ENCODE measurements at places on chromosomes 11 and 22. TPM values are rescaled to one million over a fixed set of nuclear protein-coding genes. Genes with fewer than 3 reads are reported as not detected.

- H3K27ac ChIP-seq: no peak overlapping the region
- H3K4me1 ChIP-seq: no peaks in the 10 kb centered on the region
- no peak overlapping the region for H3K4me3 ChIP-seq
- no peaks in the 10 kb centered on the region for H3K27me3 ChIP-seq
- DNase-seq: no peak
These were observed 327.4 kb downstream of the BUD13 start for GRCh38 chr11:116445108-116446047.

GRCh38 chr11:1487091-1487850, 692 bp upstream of the MOB2 start:
- H3K27ac ChIP-seq: peak overlapping the region; percentile 93
- peak; percentile 74 for DNase-seq
- no peak overlapping the region for H3K4me3 ChIP-seq
- no peaks in the 10 kb centered on the region for H3K4me1 ChIP-seq

DNA sequence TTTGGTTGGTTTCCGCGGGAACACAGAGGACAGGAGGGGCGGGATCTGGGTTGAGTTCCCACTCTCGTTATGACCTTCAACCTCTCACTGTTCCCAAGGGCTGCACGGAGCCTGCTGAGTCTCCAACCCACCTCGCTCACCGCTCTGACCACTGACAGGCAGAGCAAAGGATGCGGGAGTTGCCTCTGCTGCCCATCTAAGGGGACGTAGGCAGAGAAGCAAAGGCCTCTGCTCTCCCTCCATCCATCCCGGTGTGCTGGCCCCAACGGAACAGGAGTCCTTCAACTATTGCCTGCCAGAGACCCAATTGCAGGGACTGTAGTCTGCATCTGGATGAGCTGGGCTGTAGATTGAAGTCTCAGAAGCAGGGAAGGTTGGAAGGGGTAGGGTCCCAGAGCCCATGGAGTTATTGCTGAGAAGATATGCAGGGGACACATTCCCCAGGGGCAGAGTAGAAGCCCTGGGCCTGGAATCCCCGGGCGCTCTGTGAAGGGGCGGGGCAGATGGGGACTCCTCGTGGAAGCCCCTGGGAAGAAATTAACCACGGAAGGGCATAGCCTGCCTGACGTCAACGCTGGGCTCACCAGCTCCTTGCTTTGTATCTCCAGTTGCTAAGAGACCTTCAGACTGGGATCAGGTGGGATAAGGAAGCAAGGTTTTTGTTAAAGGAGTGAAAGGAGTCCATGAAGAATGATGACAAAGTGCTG, 12.7 kb upstream of the FXYD2 start:
- H3K27me3 ChIP-seq: no peaks in the 10 kb centered on the region
- H3K36me3 ChIP-seq: peaks cover 43% of the 10 kb centered on the region
- no peak overlapping the region for H3K4me3 ChIP-seq
- no peak overlapping the region for H3K27ac ChIP-seq

DNA sequence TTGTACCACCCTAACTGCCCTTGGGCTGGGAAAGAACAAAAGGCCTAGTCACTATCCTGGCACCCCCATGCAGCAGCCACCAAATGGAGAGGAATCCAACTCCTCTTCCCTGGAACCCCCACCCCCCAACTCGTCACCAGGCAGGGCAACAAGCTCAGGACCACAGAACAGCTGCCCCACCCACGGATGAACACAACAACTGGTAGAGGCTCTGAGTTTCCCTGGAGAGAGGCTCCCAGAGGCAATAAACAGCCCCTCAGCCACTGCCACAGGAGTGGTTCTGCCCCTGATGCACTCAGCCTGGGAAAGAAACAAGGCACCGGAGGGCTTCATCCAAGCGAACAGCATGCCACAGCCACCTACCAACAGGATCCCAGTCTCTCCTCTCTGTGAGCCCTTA, 778.4 kb upstream of the FAT3 start:
- no peaks in the 10 kb centered on the region for H3K27me3 ChIP-seq
- H3K27ac ChIP-seq: no peak overlapping the region
- no peaks in the 10 kb centered on the region for H3K4me1 ChIP-seq
- no peaks in the 10 kb centered on the region for H3K36me3 ChIP-seq
- no peak for DNase-seq
- no peak overlapping the region for H3K4me3 ChIP-seq

DNA sequence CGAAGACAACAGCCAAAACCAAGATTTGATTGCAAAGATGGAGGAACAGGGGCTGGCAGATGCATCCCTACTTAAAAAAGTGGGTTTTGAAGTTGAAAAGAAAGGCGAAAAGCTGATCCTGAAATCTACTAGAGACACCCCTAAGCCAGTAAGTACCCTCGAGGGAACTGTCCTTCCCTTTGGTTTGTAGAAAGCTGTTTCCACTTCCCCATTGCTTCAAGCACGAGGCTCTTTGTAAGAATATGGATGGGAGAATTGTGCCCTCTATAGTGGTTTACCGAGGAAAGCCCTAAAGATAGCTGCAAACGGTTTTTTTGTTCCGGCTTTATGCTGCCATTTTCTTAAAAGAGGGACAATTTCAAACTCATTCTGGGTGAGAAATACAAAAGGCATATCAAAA, 133.9 kb downstream of the WNT7B start:
- H3K4me3 ChIP-seq: no peak overlapping the region
- H3K4me1 ChIP-seq: peaks cover 6% of the 10 kb centered on the region
- H3K27me3 ChIP-seq: no peaks in the 10 kb centered on the region
- no peaks in the 10 kb centered on the region for H3K36me3 ChIP-seq

DNA sequence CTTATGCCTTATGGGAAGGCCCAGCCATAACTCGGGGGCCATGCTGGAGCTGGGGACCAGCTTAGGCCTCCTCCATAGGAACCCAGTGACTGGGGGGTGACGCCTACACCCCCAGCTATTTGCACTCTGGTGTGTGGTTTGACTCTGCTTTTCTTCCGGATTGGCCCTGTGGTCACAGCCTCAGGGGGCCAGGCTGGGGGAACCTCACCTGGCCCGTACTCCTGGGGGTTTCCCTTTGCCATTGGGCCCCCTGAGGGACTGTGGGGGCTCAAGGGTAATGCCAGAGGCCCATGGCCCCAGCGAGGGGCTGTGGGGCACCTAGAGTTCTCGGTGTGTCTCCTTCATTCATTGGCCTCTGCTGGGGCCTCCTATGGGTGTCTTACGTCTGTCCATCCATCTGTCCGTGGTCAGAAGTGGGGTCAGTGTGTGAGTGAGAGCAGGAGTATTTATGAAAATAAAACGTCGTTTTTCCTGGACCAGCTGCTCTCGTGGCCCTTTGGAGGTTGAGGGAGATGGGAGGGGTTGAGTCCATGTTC, 6.3 kb upstream of the SH3BP1 start:
- peaks cover 25% of the 10 kb centered on the region for H3K4me1 ChIP-seq
- H3K27me3 ChIP-seq: no peaks in the 10 kb centered on the region
- peaks cover 6% of the 10 kb centered on the region for H3K36me3 ChIP-seq
- DNase-seq: no peak

GRCh38 chr11:70857894-70858293, 394.5 kb downstream of the SHANK2 start:
- no peaks in the 10 kb centered on the region for H3K27me3 ChIP-seq
- H3K27ac ChIP-seq: no peak overlapping the region
- H3K4me3 ChIP-seq: no peak overlapping the region

DNA sequence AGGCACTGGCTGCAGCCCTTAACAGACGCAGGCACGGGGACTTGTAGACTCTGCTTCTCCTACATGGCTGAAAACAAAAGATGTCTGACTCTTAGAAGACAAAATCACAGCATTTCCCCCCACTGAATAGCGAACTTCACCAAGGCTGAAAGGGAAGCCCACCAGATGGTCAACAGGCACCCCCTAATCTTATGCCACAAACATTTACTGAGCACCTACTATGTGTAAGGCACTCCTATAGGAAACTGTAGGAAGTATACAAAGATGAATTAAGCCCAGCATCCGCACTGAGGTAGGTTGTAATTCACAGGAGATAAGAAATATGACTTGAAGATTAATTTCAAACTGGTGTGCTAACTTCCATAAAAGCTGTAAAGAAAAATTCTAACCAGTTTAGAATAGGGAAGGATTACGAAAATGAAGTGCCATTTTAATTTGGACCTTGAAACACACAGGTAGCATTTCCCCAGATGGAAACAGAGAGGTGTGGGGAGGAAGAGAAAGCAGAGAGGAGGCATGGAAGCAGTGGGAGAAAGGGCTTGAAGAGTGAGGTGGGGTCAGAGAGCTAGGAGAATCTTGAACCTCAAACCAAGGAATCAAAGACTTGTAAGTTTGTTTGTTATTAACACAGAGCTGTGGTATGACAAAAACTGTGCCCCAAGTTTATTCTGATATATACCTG, 38.1 kb downstream of the NUMA1 start:
- no peaks in the 10 kb centered on the region for H3K36me3 ChIP-seq
- H3K27me3 ChIP-seq: no peaks in the 10 kb centered on the region
- H3K4me3 ChIP-seq: peak overlapping the region; percentile 58
- peak overlapping the region; percentile 98 for H3K27ac ChIP-seq

- H3K27me3 ChIP-seq: no peaks in the 10 kb centered on the region
- no peaks in the 10 kb centered on the region for H3K4me1 ChIP-seq
- DNase-seq: no peak
These were observed 130.8 kb downstream of the CEP164 start for GRCh38 chr11:117458275-117459122.

DNA sequence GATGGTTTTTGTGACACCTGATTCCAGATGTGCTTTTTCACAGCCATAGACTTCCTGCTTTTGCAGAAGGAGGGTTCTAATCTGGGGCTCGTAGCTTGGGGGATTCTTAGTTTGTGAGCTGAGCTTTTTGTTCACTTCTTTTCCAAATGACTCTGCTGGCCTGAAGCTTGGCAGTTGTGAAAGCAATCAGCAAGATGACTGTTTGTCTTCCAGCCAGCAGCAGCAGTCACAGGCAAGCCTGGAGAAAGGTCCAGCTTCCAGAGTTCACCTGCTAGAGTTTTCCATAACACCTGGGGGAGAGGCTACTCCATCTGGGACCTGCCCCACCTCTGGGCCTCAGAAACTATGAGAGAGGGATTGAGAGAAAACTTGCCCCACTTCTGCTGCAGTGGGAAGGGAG, 4.1 kb downstream of the MARK2 start:
- H3K4me1 ChIP-seq: peaks cover 65% of the 10 kb centered on the region
- H3K4me3 ChIP-seq: no peak overlapping the region
- peak overlapping the region; percentile 38 for H3K27ac ChIP-seq
- H3K27me3 ChIP-seq: no peaks in the 10 kb centered on the region
- no peaks in the 10 kb centered on the region for H3K36me3 ChIP-seq

GRCh38 chr11:110110854-110111253, 17.7 kb downstream of the ZC3H12C start:
- no peak for DNase-seq
- no peaks in the 10 kb centered on the region for H3K27me3 ChIP-seq
- H3K4me1 ChIP-seq: peaks cover 9% of the 10 kb centered on the region
- no peak overlapping the region for H3K27ac ChIP-seq
- H3K4me3 ChIP-seq: no peak overlapping the region

DNA sequence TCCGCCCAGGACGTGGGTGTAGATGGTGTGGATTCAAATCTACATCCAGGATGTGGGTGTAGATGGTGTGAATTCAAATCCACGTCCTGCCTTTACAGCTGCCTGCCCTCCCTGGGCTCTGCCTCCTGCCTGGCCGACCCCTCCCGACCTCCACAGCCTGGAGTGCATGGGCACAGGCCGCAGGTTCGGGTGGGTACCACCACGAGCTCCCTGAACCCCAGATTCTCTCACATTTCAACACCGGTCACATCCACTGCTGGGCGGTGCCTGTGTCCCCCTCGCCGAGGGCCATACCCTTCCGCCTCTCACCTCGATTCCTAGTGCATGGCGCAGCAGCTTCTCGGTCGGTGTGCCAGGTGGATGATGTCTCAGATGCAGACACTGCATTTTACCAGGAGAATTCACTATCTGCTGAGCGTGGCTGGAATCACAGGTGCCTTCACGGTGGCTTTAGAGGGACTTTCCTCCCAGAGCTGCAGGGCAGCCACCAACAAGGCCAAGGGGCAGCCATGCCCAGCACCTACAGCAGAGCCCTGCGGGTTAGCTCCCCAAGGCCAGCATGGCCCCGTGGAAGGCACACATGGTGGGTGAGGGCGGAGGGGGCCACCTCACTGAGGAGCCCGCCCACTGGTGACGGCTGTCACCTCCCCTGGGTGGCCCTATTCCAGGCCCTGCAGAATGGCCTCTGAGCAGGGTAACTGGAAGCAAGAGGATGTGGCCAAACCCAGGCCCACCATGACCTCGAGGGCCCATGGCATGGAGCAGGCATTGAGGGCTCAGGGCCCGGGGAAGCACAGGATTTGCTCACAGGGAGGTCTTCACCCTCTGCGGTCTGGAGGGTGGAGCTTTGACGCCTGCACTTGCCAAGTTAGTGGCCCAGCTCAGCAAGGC, 638.5 kb downstream of the TBC1D22A start:
- no peak overlapping the region for H3K27ac ChIP-seq
- H3K4me1 ChIP-seq: no peaks in the 10 kb centered on the region

DNA sequence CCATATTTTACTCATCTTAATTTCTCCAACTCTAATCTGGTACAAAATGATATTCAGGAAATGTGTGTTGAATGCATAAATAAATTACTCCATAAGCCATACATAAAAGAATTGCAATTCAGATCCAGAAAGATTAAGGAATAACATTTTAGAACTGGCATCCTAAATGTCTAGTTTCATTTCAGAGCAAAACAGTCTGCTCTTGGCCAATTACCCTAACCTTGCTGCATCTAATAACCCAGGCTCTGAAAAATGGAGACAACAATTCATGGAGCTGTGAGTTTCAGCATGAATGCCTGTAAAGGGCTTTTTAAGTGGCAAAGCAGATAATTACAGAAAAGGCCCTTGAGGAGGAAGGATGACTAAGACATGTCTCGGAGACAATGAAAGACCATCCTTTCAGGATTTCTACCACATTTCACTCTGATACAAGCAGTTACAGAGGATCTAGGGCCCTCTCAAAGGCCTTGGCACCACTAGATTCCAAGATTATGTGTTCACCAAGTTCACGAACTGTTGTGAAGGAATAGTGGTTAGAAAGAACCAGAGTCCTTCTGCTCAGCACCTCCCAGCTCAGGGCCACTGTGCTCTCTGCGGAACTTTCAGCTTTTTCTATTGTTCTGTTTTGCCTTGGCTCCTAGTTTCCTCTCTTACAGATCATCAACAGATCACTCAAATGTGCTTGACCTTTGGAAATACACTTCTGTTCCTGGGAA, 157.6 kb upstream of the BLID start:
- H3K4me3 ChIP-seq: no peak overlapping the region
- DNase-seq: no peak
- H3K27ac ChIP-seq: no peak overlapping the region
- no peaks in the 10 kb centered on the region for H3K4me1 ChIP-seq

GRCh38 chr11:35661534-35661933, 1.0 kb upstream of the TRIM44 start:
- DNase-seq: no peak
- peak overlapping the region; percentile 89 for H3K27ac ChIP-seq
- H3K36me3 ChIP-seq: no peaks in the 10 kb centered on the region
- H3K4me3 ChIP-seq: peak overlapping the region; percentile 50
- peaks cover 18% of the 10 kb centered on the region for H3K4me1 ChIP-seq

DNA sequence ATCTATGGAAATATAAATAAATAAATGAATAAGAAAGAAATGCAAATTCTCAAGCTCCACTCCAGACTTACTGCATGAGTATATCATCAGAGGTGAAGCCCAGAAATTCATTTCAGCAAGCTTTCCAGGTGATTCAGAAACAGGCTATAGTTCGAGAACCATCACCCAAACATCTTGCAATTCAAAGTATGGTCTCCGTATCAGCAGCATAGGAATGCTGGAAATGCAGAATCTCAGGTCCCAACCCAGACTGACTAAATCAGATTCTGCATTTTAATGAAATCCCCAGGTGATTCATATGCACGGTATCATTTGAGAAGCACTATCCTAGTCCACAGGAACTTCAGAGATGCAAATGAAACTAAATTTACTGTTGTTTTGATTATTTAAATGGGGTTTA, 95.3 kb downstream of the SERGEF start:
- no peaks in the 10 kb centered on the region for H3K27me3 ChIP-seq
- H3K27ac ChIP-seq: no peak overlapping the region
- no peak for DNase-seq
- H3K36me3 ChIP-seq: no peaks in the 10 kb centered on the region
- no peaks in the 10 kb centered on the region for H3K4me1 ChIP-seq

Gene XKR3
- not detected for total RNA-seq

Gene ELMOD1
- 0.55 TPM for total RNA-seq

Gene OMP
- total RNA-seq: not detected

Gene DNAJB7
- not detected for total RNA-seq
